ENCODE measurements at places on chromosomes 5 and 9.

DNA sequence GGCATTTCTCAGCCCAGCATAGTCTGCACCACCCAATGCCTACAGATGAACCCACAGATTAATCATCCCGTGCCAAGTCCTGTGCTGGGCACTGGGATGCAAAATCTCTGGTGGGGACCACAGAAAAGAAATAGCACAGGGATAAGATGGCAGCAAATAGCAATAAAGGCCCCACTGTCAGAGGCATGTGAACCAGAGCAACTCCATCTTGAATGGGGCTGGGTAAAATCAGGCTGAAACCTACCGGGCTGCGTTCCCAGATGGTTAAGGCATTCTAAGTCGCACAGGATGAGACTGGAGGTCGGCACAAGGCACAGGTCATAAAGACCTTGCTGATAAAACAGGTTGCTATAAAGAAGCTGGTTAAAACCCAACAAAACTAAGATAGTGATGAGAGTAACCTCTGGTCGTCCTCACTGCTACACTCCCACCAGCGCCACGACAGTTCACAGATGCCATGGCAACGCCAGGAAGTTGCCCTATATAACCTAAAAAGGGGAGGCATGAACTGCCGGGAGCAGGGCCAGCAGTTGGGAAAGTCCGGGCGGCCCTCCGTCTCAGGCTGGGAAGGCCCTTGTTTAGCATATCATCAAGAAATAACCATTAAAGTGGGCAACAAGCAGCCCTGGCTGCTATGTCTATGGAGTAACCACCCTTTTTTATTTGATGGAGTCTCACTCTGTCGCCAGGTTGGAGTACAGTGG is 65.2 kb downstream of the C9orf50 start:
- no peak for DNase-seq

GRCh38 chr9:113620377-113621161 is 157.0 kb downstream of the RGS3 start:
- peak; percentile 32 for DNase-seq

DNA sequence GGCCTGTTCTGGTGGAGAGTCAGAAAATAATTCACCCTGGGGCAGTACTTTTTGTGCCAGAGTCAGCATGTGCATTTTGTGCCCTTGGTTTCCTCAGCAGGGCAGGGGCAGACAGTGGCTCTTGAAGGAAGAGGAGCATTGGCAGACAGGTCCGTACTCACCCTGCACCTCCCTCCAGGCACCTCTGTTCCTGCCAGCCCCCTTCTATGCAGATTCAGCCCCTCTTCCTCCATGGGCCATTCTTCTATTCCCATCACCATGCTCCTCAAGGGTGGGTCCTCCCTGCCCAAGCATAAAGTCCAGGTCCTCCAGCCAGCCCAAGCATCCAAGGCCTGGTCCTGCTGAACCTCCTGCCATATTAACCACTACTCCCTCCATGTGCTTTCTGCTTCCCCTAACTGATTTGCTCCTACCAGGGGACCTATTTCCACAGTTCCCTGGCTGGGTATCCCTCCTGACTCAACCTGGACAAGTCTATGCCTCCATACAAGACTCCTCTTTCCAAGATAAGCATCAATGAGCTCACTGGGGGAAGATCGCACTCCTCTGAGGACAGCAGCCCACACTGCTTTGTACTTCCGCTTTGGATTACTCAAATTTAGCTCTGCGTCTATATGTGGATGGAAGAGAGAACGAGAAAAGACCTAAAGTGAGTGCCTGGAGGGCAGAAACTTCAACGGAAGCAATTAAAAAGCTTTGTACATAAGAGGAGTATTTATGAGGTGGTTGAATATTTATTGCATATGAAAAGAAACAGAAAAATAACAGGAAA is 9.3 kb upstream of the ACSL6 start:
- DNase-seq: no peak

DNA sequence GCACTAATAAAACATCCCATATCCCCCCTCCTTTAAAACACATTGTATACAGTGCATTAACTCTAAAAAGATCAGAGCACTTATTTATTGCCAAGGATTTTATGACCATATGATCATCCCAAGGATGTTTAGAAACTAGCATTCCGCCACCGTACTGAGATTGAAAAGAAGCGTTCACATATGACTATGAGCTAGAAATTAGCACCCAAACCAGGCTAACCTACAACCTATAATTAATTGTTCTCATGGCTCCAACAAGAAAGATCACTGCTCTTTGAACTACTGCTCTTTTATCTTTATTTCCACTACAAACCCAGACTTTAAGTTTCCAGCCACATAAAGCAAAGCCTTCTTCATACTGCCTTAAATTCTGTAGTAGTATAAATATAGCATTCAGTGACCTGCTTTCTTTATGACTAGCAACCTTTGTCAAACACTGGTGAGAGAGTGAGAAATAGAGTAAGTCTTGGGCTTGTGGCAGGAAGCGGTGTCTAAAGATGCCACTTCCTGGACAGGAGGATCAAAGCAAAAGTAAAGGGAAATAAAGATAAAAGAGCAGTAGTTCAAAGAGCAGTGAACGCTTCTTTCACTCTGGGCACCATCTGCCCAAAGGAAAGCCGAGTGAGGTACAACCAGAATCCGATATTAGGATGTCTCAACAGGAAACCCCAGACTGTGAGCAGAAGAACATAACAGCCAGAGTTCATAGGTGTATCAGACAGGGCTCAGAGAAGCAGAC is 151.1 kb upstream of the ERCC6L2 start:
- no peak for DNase-seq

DNA sequence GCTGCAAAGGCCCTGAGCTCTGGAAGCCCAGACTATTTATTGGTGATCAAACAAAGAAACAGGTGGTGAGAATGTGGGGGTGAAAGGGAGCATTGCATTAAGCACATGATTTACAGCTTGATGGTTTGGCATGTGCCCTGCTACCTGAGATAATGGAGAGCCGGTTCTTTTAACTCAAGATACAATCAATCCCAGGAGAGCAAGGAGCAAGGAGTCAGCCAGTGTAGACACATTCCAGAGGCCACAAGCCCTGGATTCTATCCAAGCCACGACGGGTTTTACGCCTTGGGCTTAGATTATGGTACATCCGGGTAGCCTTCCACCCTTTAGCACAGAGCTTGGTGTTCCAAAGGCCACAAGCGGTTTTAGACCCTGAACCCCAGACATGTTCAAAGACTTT is 292.2 kb downstream of the CYLC2 start:
- DNase-seq: no peak

GRCh38 chr5:156393980-156394379 is 67.0 kb downstream of the SGCD start:
- DNase-seq: no peak

GRCh38 chr5:128378196-128378595 is 159.8 kb downstream of the FBN2 start:
- no peak for DNase-seq

DNA sequence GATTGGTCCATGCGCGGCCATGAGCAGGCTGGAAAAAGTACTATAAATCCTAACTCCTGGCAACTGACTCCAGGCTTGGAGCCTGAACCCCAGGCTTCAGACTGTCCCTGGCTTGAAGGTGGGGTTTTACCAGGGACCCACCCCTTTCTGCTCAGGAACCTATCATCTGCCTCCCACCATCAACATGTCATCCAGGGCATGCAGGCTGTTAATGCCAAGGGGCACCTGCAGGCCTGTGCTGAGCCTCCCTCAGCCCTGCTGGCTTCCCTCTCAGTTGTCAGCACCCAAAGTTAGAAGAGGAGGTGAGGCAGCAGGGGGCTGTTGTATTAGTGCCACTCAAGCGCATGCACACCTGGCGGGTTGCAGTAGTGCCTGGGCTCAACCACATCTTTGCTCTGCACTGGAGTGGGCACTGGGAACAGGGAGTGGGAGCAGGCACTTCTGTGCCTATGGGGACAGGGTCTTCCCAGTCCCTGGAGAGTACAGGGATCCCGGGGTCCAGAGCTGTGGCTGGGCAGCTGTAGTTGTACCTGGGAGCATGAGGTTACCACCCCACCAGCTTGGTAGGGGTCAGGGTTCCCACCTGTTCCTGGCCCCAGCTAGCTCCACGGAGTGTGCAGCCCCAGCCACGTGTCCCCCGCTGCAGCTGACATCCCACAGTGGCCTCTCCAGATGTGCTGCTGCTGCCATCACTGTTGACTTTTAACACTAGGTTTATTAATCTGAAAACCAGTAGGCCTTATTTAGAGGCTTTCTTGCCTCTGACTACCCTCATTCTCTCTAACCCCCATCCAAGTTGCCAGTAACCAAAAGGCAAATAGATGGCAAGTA is 306.2 kb upstream of the RIOK2 start:
- DNase-seq: no peak

DNA sequence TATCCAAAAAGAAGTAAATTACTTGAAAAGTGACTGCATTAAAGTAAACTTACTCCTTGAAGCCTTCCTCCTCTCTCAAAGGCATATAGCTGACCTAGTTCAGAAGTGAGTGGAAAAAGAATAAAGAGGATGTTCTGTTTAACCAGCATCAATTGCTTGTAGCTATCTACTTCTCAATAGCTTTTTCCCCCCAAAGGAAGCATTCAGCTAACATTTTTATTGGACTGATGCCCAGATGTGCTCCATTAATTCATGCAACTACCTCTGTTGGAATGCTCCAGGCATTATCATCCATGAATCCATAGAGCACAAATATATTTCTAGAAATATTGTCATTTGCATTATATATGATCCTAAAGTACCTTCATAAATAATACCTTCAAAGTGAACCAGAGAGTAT is 132.8 kb downstream of the RASEF start:
- DNase-seq: no peak

GRCh38 chr9:72537671-72538070 is 16.3 kb downstream of the TMC1 start:
- no peak for DNase-seq
